ENCODE measurements at places on chromosomes 4 and X. TPM values are rescaled to one million over a fixed set of nuclear protein-coding genes. Genes with fewer than 3 reads are reported as not detected.

XAGE1A gene
- not detected for total RNA-seq

HSFX3 gene
- not detected for total RNA-seq

DNA sequence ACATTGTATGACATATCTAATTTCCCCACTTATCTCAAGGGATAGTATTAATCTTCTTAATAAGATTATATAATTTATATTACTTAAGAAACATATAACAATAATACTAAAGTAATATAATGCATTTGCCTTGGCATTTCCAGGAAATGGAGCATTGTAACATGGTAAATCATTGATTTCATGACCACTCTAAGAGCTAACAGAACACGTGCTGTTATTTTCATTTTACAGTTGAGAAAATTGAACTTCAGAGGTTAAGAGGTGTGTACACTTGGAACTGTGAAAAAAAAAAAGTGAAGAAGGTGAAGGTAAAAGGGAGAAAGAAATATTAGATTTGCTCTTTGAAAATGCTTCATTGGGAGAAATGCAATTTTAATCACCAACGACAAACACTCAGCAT lies 522.6 kb downstream of the IL15 start:
- peaks cover 5% of the 10 kb centered on the region for H3K4me1 ChIP-seq
- H3K27me3 ChIP-seq: no peaks in the 10 kb centered on the region
- DNase-seq: no peak
- no peak overlapping the region for H3K27ac ChIP-seq
- H3K36me3 ChIP-seq: no peaks in the 10 kb centered on the region
- no peak overlapping the region for H3K4me3 ChIP-seq

- no peaks in the 10 kb centered on the region for H3K36me3 ChIP-seq
- peaks cover 17% of the 10 kb centered on the region for H3K4me1 ChIP-seq
- no peak overlapping the region for H3K4me3 ChIP-seq
- no peak overlapping the region for H3K27ac ChIP-seq
- no peaks in the 10 kb centered on the region for H3K27me3 ChIP-seq
- no peak for DNase-seq
Observed at GRCh38 chr4:183912585-183912984, 7.5 kb downstream of the STOX2 start.

GRCh38 chr4:87310691-87311335 lies 11.9 kb downstream of the HSD17B13 start:
- no peak for DNase-seq
- H3K4me1 ChIP-seq: peaks cover 34% of the 10 kb centered on the region
- no peak overlapping the region for H3K27ac ChIP-seq
- no peaks in the 10 kb centered on the region for H3K36me3 ChIP-seq

- no peaks in the 10 kb centered on the region for H3K4me1 ChIP-seq
- no peak overlapping the region for H3K27ac ChIP-seq
- no peaks in the 10 kb centered on the region for H3K27me3 ChIP-seq
- H3K36me3 ChIP-seq: no peaks in the 10 kb centered on the region
- no peak overlapping the region for H3K4me3 ChIP-seq
Observed at GRCh38 chr4:99248714-99249113, 29.7 kb upstream of the ADH6 start.

SLC34A2 gene
- 2.0 TPM for total RNA-seq

GLUD2 gene
- 3.1 TPM for total RNA-seq

DOCK11 gene
- total RNA-seq: 15.8 TPM

DIPK2B gene
- 4.0 TPM for total RNA-seq

DNA sequence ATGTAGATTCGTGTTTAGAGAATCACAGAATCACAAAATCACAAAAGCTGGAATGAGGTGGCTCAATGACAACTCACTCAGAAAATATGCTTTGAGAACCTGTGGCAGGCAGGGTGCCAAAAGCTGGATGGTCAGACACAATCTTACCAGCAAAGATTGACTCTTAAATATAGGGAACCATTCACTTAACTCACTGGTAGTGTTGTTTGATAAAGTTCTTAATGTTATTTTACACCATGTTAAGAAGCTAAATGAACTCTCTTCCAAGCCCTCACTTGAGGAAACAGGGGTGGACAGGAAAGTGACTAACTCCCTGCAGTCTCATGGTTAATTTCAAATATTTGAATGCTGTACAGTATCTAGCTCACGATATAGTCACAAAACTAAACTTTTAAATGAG lies 5.7 kb upstream of the SCOC start:
- no peak for DNase-seq
- peaks cover 4% of the 10 kb centered on the region for H3K4me1 ChIP-seq
- H3K4me3 ChIP-seq: no peak overlapping the region
- no peaks in the 10 kb centered on the region for H3K36me3 ChIP-seq
- no peaks in the 10 kb centered on the region for H3K27me3 ChIP-seq
- H3K27ac ChIP-seq: no peak overlapping the region

ALAS2 gene
- total RNA-seq: not detected

DNA sequence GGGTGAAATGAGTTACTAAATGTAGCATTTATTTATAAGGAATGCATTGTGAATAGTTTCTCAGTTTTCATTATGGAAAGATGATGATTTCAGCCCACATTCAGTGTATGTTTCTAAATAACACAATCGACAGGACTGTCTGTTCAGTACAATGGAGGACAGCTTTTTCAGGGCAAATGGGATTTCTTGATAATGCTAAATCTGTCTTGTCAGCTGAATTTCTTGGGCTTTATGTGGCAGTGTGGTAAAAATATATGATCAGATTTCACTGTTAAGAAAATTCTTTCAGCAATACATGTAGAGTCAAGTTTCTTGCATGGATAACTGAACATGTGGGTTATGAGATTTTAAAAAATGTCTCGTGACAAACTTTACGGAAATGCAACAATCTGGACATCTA lies 150.8 kb downstream of the NPNT start:
- no peaks in the 10 kb centered on the region for H3K27me3 ChIP-seq
- no peak overlapping the region for H3K4me3 ChIP-seq
- H3K27ac ChIP-seq: no peak overlapping the region

DNA sequence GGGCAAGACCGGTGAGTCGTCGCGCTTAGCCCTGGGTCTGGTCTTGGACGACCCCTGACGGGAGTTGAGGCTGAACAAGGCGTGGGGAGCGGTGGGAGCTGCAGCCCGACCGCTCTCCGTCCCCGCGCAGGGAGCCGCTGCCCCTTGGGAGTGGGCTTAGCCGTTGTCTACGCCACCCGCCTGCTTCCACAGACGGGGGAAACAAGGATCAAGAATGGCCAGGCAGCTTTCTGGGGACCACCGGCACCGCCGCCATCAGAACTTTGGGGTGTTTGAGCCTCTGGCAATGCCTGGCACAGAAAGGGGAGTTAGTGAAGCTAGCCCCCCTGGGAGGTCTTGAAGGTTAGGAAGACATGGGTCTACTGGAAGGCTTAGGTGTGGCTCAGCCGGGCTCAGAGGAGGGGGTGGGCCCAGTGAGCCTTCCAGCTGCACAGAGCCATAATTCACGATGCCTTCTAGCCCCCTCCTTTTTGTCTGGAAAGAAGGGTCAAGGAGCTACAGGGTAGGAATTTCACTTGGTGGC lies 583 bp downstream of the RASL11B start:
- H3K4me1 ChIP-seq: peaks cover 20% of the 10 kb centered on the region
- no peak overlapping the region for H3K4me3 ChIP-seq
- H3K27ac ChIP-seq: no peak overlapping the region
- H3K36me3 ChIP-seq: no peaks in the 10 kb centered on the region

DNA sequence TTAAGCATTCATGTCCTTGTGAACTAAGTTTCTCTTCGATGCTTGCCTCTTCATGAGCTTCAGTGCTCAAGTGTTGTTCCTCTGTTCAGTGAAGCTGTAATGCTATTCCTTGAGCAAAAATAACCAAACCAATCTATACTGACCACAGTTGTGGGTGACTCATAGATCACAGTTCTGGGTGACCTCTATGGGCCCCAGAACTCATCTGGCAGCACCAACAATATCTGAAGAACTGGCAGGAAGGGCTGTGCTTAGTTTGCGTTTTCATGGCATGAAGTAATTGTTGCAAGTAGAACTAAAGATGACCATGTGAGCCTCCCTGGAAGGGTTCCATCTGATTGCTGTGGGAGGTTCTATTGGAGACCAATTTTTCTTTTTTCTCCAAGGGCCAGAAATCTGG lies 106.2 kb downstream of the CCNG2 start:
- no peaks in the 10 kb centered on the region for H3K27me3 ChIP-seq
- no peak overlapping the region for H3K27ac ChIP-seq

SMIM43 gene
- not detected for total RNA-seq

AFP gene
- not detected for total RNA-seq

DNA sequence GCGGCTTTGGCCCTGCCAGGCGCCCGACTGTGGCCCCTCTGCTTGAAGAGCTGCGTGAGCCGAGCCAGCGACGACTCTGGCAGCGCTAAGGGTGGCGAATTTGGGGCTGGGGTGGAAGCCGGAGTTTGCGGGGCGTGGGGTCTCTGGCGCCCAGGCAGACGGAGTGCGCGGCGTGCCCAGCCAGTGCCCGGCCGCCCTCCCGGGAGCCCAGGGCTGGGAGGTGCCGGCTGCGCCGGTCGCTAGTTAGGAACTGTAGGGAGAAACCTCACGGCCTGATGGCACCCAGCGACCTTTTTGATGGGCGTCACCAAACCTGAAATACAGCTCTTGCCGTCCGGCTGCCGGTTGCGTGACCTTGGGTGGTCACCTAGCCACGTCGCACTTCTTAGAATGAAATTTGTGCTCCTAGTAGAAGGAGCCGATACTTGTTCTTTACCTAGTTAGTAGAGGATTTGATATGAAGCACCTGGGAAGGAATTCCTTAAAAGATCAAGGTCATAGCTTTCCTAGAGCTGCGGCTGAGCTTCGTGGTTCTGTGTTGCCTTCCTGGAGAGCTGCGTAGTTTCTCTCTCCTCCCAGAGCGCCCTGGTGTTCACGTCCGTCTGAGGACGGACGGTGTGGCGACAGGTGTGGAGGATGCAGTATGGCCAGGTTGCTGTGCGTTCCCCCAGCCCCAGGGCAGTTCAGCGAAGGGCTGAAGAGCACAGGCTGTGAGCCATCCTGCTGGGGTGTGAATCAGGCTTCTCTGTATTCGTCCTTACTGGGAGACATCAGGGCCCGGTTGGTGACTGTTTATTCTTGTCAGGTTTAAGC lies 680 bp downstream of the MAEA start:
- H3K27ac ChIP-seq: peak overlapping the region; percentile 92
- peak overlapping the region; percentile 82 for H3K4me3 ChIP-seq
- H3K4me1 ChIP-seq: peaks cover 46% of the 10 kb centered on the region
- no peaks in the 10 kb centered on the region for H3K36me3 ChIP-seq

DNA sequence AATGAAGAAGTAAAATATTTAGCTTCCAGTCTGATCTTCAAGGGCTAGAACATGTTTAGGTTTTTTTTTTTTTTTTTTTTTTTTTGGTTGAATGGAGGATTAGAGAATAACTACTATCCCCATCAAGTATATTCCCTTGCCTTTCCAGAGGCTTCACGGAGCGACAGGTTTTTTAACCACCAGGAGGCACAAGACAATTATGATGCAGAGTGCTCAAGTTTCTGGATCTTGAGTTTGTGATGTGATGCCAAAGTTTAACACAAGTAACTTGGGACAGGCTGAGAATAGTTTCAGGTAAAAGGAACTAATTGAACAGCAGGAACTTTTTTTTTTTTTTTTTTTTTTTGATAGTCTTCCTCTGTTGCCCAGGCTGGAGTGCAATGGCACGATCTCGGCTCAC lies 30.3 kb downstream of the CCNI start:
- no peak overlapping the region for H3K27ac ChIP-seq
- no peak overlapping the region for H3K4me3 ChIP-seq
- no peaks in the 10 kb centered on the region for H3K4me1 ChIP-seq
- DNase-seq: no peak
- peaks cover 2% of the 10 kb centered on the region for H3K36me3 ChIP-seq
- H3K27me3 ChIP-seq: no peaks in the 10 kb centered on the region

Data from body of pancreas (tissue), 4 donors.